Right cardiac atrium (tissue), 5 donors: ENCODE measurements at places on chromosomes 6 and 20. TPM values are rescaled to one million over a fixed set of nuclear protein-coding genes. Genes with fewer than 3 reads are reported as not detected.

DNA sequence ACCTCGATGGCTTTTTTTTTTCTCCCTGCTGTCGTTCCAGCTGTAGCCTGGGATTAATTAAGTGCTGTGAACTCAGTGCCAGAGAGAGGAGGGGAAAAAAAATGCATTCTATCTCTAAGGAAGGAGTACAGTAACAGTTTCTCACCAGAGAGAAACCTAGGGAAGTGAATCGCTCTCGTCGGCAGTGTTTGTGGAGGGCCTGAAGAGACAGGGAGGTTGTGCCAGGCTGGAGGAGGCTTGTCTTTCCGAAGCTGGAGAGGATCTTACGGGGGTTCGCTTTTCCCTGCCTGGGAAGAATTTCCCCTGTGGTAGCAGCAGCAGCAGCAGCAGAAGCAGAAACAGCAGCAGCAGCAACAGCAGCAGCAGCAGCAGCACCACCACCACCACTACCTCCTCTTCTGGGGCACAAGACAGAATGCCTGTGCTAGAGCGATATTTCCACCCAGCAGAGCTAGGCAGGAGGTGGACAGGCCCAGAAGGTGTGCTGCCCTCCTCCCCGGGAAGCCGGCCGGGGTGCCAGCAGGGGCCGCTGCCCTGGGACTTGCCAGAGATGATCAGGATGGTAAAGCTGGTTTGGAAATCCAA lies 186.5 kb downstream of the PDE7B start:
- DNase-seq, result peak; percentile 23

DNA sequence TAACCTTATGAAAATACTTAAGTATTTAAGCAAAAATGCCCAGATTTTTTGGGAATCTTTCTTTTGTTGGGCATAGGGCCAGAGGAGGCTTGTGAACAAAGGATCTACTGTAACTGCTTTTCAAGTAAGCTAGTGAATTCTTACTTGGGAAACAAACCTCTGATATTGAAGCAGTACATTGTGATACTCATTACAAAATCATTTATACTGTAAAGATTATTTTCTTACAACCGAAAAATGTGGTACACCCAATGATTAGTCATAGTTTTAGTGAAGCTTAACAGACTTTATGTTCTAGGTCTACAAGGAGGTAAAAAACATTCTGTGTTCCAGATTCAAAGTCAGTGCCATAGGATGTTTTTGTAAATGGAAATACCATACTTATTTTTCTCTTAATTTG lies 272.9 kb upstream of the KCNQ5 start:
- no peak for DNase-seq

- peak; percentile 28 for DNase-seq
Observed at GRCh38 chr6:30357678-30358540, 13.0 kb downstream of the RPP21 start.

EFCAB8 gene
- not detected for total RNA-seq

SPACA1 gene
- total RNA-seq, result not detected
